ENCODE measurements at places on chromosomes 16 and 17.

DNA sequence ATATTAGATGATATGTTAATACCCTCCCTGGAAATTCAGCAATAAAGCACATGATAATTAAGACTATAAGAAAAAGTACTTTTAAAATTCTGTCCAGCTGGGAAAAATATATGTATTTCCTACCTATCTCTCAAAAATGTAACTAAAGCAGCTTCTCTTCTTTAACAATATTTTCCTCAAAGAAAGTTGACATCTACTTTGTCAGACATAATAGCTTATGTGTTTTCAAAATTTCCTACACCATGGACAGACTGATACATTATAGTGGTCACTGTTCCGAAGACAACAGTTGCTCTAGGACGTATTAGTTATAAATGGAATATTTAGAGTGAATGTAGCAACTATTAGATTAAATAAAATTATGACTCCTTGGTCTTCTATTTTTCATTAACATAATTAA lies 131.4 kb upstream of the NACA2 start:
- H3K4me1 ChIP-seq, result no peaks in the 10 kb centered on the region
- H3K27ac ChIP-seq, result no peak overlapping the region
- H3K4me3 ChIP-seq, result no peak overlapping the region
- no peaks in the 10 kb centered on the region for H3K36me3 ChIP-seq

GRCh38 chr17:63445065-63445464 lies 1.0 kb downstream of the CYB561 start:
- no peak for DNase-seq
- no peak overlapping the region for H3K27ac ChIP-seq
- peaks cover 6% of the 10 kb centered on the region for H3K27me3 ChIP-seq

DNA sequence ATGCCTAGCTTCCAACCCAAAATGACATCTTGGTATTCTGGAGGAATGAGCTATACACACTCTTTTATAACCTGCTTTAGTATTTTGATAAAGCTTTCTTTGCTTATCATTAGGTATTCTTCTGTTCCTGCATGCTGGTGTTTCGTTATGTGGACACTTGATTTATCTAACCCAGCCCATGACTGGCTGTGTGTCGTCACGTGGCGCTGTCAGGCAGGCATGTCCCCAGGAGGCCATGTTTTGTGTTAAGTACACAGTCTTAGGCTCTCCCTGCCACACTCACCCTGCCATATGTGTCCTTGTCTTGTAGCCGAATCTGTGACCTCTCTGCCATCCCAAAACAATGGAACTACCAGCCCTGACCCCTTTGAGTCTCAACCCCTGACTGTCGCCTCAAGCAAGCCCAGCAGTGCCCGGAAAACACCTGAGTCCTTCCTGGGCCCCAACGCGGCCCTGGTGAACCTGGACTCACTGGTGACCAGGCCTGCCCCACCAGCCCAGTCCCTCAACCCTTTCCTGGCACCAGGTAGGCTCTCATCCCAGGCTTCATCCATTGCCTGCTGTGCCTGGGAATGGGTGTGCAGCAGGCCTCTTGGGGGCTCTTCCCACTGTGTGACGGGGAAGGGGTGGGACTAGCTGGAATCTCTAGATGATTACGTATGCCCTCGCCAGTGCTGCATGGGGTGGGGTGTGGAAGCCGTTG lies 30.8 kb downstream of the B9D1 start:
- H3K4me1 ChIP-seq, result peaks cover 25% of the 10 kb centered on the region
- peak overlapping the region; percentile 82 for H3K27ac ChIP-seq
- no peaks in the 10 kb centered on the region for H3K27me3 ChIP-seq
- no peak for DNase-seq
- H3K4me3 ChIP-seq, result no peak overlapping the region

DNA sequence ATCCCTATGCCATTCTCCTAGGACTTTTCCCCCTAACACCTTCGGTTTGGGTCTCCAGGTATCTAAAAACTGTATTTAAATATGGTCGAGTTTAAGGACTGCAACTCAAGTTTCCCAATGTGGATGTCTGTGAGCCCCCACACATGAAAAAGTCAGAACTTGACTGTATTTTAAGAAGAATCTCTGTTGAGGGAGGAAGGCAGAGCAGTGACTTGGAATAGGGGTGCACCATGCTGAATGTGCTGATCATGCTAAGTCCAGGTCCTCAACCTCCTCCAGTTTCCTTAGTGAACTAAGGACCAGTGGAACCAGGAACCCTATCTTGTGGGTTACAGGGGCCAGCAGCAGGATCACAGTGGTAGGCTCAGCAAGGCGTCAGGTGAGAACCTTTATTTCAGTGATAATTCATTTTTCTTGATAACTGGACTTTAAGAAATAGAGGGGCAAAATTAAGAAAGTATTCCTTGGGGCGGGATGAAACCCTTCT lies 19.5 kb downstream of the GRB7 start:
- no peak overlapping the region for H3K27ac ChIP-seq
- DNase-seq, result no peak
- H3K27me3 ChIP-seq, result no peaks in the 10 kb centered on the region
- no peaks in the 10 kb centered on the region for H3K36me3 ChIP-seq

DNA sequence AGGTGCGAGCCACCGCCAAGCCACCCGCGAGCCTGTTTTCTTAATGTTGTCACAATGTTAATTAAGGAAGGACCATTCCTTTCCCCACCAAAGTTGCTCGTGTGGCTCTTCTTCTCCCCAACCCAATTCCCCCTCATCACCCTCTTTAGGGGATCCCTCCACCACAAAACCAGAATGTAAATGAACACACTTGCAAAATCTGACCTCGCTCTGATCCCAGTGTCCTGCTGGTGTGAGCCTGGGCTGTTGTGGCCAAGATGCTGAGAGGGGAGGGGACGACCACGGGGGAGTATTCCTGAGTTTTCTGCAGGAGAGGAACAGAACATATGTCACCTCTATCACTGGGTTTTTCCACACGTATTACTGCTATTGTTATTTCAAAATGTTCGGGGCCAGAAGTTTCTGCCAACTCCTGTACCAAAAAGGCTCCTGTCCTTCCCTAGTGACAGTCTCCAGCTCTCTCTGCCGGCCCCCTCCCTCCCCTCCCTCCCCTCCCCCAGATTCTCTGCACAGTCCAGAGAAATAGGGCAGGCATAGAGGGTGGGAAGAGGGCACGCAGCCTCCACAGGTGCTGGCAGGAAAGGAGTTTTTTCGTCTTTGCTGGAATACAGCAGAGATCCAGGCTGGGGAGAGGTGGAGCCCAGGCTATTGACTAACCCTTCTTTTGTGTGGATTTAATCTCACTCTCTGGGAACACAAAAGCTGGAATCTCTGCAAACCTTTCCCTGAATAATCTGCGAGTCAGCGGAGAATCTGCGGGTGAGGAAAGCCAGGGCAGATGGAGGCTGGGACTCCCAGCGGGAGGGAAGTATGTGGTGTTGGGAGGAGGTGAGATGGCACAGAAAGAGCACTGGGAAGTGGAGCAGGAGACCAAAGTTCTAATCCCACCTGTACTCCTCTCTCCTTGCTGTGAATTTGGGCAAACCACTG lies 4.5 kb upstream of the CA4 start:
- no peaks in the 10 kb centered on the region for H3K36me3 ChIP-seq
- H3K27me3 ChIP-seq, result peaks cover 75% of the 10 kb centered on the region
- no peak overlapping the region for H3K27ac ChIP-seq
- H3K4me1 ChIP-seq, result peaks cover 4% of the 10 kb centered on the region
- H3K4me3 ChIP-seq, result no peak overlapping the region
- DNase-seq, result peak; percentile 40

GRCh38 chr17:66713533-66714042 lies 121.3 kb upstream of the CACNG5 start:
- peaks cover 41% of the 10 kb centered on the region for H3K4me1 ChIP-seq
- peak overlapping the region; percentile 79 for H3K27ac ChIP-seq
- H3K4me3 ChIP-seq, result no peak overlapping the region
- H3K27me3 ChIP-seq, result no peaks in the 10 kb centered on the region
- peak; percentile 68 for DNase-seq
- H3K36me3 ChIP-seq, result no peaks in the 10 kb centered on the region

DNA sequence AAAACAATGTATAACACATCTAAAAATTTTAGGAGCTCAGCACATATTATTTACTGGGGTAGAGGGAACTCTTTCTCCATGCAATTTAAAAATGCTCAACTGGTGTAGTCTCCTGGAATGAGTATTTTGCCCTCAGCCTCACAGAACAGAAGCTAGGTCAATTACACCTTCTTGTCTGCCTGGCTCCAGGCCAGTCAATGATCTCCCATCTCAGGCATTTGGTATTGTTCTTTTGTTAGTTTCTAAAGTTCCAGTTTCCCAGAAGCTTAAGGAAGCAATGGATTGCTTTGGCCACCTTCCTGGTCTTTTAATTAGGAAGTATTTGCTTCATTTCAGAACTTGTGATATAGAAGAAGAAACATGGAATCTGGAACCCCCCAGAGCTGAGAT lies 360.3 kb upstream of the ASIC2 start:
- no peak overlapping the region for H3K4me3 ChIP-seq
- H3K36me3 ChIP-seq, result no peaks in the 10 kb centered on the region
- H3K27me3 ChIP-seq, result peaks cover 16% of the 10 kb centered on the region
- no peak overlapping the region for H3K27ac ChIP-seq

DNA sequence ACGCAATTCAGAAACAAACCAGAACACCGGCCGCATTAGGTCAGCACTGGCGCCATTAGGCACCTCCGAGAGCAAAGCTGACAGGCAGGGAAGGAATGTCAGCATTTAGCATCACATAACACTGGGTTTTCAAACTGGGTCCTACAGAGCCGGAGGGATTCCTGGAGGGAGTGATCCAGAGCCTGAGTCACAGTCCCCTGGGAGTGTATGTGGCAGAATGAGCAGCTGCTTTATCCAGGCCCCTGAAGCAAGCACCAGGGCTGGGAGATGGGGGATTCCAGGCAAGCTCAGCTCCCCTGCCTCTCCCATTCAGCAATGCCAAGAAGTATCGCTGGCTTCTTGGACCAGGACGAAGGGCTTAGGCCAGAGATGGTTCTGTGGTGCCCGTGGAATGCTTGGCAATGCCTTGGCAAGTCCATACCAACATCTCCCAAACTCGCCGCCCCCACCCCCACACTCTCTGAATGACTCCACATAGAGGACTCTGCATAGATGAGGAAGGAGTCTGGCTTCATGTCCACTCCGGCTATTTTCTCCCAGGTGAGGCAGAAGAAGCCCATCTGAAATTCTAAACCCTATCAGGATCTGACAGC lies 20.4 kb downstream of the GAS7 start:
- no peaks in the 10 kb centered on the region for H3K27me3 ChIP-seq
- H3K36me3 ChIP-seq, result no peaks in the 10 kb centered on the region
- peak overlapping the region; percentile 6 for H3K27ac ChIP-seq
- H3K4me3 ChIP-seq, result no peak overlapping the region
- peaks cover 5% of the 10 kb centered on the region for H3K4me1 ChIP-seq
- DNase-seq, result peak; percentile 62

- peak; percentile 17 for DNase-seq
- H3K4me1 ChIP-seq, result no peaks in the 10 kb centered on the region
- peaks cover 80% of the 10 kb centered on the region for H3K27me3 ChIP-seq
- no peak overlapping the region for H3K27ac ChIP-seq
- H3K4me3 ChIP-seq, result no peak overlapping the region
Measured at GRCh38 chr17:79746889-79747507, 16.3 kb downstream of the ENPP7 start.

DNA sequence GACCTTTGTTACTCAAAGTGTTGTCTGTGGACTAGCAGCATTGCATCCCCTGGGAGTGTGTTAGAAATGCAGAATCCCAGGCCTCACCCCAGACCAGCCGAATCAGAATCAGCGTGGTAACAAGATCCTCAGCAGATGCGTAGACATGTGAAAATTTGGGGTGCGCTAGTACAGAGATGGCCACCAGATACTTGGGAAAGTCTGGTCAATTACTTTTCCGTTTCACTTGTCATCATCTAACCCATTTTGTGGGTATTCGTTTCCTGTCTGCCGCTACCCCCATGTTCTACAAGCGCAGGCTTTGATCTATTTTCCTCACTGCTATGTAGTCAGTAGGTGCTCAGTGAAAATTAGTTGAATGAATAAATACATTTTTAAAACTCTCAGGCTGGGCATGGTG lies 33.1 kb upstream of the HERPUD1 start:
- no peaks in the 10 kb centered on the region for H3K36me3 ChIP-seq
- H3K4me1 ChIP-seq, result no peaks in the 10 kb centered on the region
- H3K4me3 ChIP-seq, result no peak overlapping the region
- no peak for DNase-seq
- H3K27me3 ChIP-seq, result no peaks in the 10 kb centered on the region

GRCh38 chr17:38783227-38783626 lies 16.1 kb downstream of the PIP4K2B start:
- no peak for DNase-seq
- H3K4me3 ChIP-seq, result no peak overlapping the region
- H3K36me3 ChIP-seq, result peaks cover 55% of the 10 kb centered on the region
- H3K27me3 ChIP-seq, result no peaks in the 10 kb centered on the region
- no peaks in the 10 kb centered on the region for H3K4me1 ChIP-seq

DNA sequence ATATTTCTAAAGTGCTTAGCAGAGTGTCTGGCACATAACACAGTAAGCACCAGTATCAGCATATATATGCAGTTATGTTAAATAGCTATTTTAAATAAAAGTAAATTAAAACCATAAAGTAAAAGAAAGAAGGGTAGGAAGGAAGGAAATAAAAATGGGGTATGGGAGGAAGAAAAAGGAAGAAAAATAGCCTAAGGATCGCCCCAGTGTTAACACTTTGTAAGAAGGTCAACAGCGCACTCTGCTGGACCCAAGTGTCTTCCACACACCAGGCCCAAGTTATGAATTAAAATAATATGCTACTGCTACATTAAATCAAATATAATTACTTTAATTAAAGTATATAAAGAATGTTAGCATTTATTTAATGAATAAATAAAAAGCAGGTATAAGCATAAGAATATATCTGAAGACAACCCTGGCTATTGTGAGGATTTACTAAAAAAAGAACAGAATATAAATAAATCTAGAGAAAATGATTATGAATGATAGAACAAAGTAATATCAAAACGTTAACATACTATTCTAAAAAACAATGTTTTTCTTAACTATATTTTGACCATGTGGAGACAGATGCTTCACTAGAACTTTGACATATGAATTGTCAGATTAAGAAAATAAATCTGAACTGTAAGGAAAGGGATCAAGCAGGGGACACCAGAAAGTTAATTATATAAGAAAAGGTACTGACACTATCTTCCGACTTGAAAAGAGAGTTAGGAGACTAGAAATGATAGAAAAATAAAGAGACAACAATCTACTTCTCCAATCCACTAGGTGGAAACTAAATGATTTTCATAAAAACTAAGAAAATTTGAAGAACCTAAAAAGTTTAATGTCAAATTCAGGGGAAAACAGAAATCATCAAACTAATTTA lies 25.9 kb downstream of the BRIP1 start:
- no peaks in the 10 kb centered on the region for H3K36me3 ChIP-seq
- no peak overlapping the region for H3K4me3 ChIP-seq
- DNase-seq, result peak; percentile 85
- H3K27ac ChIP-seq, result no peak overlapping the region
- no peaks in the 10 kb centered on the region for H3K4me1 ChIP-seq

- H3K4me3 ChIP-seq, result no peak overlapping the region
- no peak for DNase-seq
- no peaks in the 10 kb centered on the region for H3K36me3 ChIP-seq
- no peaks in the 10 kb centered on the region for H3K27me3 ChIP-seq
Measured at GRCh38 chr16:76964464-76965154, 226.4 kb upstream of the MON1B start.

DNA sequence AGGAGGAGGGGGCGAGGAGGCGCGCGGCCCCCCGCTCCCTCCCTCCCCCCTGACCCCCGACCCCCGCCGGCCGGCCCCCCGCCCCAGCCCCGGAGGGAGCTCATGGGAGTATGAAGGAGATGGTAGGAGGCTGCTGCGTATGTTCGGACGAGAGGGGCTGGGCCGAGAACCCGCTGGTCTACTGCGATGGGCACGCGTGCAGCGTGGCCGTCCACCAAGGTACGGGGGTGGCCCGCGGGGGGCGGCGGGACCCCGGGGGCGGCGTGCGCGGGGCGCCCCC lies 390 bp downstream of the MLLT6 start:
- H3K4me1 ChIP-seq, result peaks cover 4% of the 10 kb centered on the region
- peak overlapping the region; percentile 75 for H3K27ac ChIP-seq

Measured in cardiac muscle cell (in vitro differentiated cells and primary cell).